ENCODE measurements at places on chromosomes 12 and 14. TPM values are rescaled to one million over a fixed set of nuclear protein-coding genes. Genes with fewer than 3 reads are reported as not detected.

DNA sequence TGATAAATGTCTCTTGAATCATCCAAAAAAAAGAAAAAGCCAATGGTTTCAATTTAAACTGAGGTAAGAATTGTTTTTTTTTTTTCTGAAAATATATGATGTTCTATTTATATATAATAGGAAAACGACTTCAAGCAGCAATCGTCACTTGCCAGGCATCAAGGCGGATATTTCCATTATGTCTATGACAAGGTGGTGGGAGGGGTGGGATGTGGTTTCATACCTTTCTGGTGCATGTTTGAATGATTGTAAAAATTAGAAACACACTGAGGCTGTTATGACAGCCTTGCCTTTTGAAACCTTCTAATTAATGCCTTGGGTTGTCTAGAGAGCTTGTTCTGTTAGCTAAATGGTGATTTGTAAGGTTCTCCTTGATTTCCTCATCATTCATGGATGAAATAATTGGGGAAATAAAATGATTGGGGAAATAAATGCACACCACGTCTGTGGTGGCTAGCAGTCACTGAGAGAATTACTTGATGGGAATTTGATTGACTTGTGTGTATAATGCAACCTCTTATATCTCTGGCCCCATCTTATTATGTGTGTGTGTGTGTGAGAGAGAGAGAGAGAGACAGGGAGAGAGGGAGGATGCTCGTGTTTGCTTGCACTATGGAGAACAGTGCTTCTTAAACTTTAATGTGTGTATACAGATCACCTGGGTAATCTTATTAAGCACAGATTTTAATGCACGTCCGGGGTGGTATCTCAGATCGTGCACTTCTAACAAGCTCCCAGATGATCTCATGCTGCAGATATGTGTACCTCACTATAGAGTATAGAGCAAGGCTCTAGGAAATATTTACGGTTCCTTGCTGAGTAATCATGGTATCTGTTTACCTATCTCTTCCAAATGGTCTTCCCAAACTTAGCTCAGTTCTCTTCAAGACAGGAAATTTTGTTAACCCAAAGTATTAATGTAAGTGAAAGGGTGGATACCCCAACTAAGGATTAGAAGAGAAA, 502.6 kb downstream of the DIO2 start:
- no peak for DNase-seq

GRCh38 chr12:70692681-70693288, 55.6 kb upstream of the PTPRB start:
- DNase-seq = no peak

- DNase-seq = no peak
These were observed 57.9 kb downstream of the PDE3A start for GRCh38 chr12:20426191-20426590.

DNA sequence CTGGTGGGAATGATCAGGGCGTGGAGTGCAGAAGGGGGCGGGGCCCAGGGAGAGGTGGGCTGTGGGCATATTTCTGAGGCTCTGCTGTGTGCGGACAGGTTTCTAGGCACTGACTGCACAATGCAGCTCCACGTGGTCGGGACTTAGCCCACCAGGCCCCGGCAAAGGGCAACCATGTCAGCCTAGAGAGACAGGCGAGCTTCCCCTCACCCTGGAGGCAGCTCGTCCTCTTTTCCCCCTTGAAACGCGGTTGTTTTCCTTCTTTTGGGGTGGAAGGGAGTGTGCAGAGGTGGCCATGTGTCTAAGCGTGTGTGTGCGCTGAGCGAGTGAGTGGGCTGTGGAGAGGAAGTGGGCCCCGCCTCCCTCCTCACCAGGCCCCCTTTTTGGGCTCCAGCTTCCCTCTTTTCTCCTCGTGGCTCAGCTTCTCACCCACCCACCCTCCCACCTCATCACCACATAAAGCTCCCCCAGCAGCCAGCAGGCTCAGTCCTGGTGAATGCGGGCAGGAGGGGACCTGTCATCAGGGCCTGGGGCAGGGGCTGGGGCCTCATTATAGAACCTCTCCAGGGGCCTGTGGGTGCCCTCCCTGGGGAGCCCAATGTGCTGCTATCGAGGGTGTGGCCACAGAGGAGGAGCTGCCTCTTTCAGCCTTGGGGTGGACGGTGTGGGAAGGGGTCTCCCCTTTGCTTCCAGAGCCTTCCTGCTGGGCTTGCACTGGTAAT, 22.0 kb downstream of the LRTM2 start:
- no peak for DNase-seq

GRCh38 chr14:36520601-36521525, 831 bp upstream of the NKX2-1 start:
- DNase-seq = no peak

Gene LRIG3
- 50.8 TPM for total RNA-seq

- no peak for DNase-seq
These were observed 9.8 kb upstream of the RMST start for GRCh38 chr12:97452839-97453238.

DNA sequence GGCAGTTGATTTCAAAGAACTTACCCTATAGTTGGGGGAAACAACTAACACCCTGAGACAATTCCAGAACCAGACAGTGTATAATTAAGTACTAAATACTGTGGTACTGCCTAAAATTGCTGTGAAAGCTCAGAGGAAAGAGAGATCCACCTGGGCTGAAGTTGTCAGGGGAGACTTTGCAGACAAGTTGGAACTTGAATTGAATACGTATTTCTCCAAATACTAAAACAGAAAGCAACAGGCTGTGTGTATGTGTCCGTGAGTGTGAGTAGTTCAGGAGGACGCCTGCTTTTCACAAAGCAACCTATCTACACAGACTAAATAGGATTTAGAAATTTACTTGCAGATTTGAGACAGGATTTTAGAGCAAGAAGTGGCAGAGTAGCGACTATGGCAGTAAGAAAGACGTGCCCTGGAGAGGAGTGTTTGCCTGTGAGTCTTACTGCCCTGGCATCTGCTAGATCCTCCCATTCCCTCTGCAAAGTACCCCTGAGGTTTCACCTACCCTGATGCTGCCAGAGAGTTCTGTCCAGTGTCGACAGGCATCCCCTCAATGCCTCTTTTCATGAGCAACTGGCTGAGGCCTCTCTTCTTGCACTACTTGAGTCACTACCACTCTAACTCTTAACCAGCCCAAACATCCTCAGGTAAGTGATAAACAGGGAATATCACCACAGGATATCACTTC, 37.4 kb upstream of the BMP4 start:
- no peak for DNase-seq

DNA sequence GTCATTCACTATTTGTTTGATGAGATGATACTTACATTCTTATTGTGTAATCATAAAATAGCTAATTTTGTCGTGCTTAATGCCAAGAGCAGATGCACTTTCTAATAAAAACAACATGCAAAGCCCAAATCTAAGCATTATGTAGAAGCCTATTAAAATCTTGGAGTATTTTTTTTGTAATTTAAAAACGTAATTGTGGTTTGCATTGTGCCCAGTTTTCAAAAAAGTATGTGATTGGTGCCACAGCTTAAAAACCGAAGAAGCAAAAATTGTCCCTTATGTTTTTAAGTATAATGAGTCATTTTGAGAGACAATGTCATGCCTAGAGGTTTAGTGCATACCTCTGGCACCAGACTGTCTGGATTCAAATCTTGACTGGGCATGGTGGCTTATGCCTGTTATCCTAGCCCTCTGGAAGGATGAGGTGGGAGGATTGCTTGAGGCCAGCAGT, 464.8 kb upstream of the RGS6 start:
- no peak for DNase-seq

DNA sequence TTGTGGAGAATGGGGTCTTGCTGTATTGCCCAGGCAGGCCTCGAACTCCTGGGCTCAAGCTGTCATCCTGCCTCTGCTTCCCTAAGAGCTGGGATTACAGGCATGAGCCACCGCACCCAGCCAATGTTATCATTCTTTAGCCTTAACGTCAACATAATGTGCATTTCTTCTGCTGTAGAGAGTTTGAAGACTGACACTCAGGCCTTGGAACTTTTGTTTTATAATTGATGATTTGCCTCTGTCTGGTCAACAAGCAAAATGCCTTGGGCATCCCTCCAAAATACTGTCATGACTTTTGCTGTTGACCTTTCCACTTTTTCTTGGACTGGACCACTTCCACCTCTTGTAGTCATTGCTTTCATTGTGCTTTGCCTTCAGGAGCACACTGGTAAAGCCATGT, 29.0 kb downstream of the FAM234B start:
- no peak for DNase-seq

GRCh38 chr12:34107781-34108404, 85.6 kb downstream of the ALG10 start:
- DNase-seq = no peak

GRCh38 chr14:77059276-77059915, 30.9 kb upstream of the IRF2BPL start:
- DNase-seq = no peak

DNA sequence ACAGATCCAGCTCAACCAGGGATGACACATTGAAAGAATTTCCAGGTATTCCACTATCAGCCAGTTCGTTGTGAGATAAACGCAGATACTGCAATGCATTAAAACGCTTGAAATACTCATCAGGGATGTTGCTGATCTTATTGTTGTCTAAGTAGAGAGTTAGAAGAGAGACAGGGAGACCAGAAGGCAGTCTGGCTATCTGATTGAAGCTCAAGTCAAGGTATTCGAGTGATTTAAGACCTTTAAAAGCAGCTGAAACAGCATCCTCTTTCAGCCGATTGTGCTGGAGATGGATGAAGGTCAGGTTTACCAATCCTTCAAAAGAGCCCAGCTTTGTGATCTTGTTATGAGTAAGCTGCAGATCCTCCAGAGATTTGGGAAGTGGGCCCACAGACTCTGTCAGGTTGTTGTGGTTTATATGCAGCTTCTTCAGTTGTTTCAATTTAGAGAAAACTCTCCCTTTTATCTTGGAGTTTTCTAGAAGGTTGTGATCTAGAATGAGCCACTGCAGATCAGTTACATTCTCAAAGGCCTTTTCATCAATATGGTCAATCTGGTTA, 3.0 kb downstream of the LUM start:
- DNase-seq = no peak

DNA sequence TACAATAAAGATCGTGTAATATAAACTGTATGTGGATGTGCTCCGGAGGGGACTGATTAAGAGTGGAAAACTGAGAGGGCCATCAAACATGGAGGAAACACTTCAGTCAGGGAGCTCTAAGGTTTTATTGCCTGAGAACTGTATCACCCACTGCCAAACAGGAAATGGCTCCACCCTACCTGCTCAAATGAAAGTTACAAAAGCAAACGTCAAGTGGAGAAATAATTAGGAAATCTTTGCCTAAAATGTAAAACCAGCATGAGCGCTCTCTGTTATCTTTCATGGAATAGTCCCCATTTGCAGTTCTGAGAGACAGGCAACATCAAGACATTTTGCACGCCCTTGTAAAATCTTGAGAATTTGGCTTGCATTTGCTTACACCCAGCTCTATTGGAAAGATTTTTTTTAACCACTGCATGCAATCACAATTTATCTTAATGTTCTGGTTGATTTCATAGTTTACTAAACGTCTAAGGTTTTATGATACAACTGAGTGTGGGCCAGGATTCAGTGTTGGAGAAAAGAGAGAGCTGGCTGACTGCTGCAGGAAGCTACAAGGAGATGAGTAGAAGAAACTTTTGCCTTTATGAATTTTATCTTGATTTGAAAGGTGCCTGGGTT, 344.0 kb upstream of the PRICKLE1 start:
- no peak for DNase-seq

DNA sequence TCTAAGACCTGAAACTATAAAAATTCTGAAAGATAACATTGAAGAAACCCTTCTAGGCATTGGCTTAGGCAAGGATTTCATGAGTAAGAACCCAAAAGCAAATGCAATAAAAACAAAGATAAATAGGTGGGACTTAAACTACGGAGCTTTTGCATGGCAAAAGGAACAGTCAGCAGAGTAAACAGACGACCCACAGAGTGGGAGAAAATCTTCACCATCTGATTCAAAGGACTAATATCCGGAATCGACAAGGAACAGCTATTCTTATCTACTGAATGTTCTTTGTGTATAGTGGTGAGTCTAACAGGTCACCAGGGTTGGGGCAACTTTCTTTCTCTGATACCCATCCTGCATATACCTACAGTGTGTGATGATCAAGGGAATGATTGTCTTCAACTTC, 198.6 kb downstream of the CCDC91 start:
- DNase-seq = no peak

Gene ATP5F1B
- 558 TPM for total RNA-seq

DNA sequence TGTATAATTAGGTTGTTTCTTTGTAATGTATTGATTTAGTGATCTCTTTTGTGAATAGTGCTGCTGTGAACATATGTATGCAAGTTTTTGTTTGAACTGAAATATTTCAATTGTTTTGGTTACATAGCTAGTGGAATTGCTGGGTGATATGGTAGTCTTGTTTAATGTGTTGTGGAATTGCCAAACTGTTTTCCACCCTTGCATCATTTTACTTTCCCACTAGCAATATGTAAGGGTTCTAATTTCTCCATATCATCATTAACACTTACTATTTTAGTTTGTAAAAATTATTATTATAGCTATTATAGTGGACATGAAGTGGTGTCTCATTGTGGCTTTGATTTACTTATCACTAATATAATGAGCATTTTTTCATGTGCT, 5.9 kb downstream of the G2E3 start:
- DNase-seq = no peak

- no peak for DNase-seq
These were observed 23.2 kb downstream of the ITPR2 start for GRCh38 chr12:26809611-26810285.

GRCh38 chr14:68610251-68610793, 182.5 kb downstream of the ZFP36L1 start:
- DNase-seq = no peak

DNA sequence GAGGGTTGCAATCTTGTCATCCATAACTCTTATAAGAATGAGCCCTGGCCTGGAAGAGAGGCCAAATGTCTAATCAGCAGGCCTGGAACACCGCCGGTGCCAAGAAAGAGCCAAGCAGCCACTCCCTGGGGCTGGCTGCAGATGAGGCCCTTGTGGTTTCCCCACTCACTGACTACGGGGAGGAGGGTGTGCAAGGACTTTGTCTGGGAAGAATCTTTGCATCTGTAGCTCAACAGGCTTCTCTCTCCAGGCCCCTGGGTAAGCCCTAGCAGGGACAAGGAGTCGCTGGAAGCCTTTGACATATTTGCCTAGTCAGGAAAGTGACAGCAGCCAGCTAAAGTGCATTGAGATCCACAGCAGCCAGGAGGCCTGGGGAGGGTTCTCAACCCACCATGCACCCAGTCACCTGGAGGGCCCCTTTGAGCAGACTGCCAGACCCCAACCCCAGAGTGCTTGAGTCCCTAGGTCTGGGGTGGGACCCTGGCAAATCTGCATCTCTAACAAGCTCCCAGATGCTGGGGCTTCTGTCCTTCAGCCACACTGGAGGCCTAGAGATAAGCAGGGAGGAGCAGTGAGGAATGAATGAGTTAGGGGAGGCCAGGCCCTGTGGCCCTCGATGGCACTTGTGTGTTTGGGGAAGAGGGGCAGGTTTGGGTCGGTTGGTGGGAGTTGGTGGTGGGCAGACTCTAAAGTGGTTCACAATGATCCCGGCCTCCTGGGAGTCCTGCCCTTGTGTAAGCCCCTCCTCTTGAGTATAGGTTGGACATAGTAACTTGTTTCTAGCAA, 13.9 kb upstream of the LRTM2 start:
- DNase-seq = no peak

- no peak for DNase-seq
These were observed 138.1 kb upstream of the C14orf180 start for GRCh38 chr14:104441275-104442106.

All from mucosa of gallbladder (tissue), 1 donor.